ENCODE measurements at places on chromosomes 4 and X. TPM values are rescaled to one million over a fixed set of nuclear protein-coding genes. Genes with fewer than 3 reads are reported as not detected.

Gene ARHGEF38
- under 0.01 TPM for total RNA-seq

Gene DSPP
- total RNA-seq = 0.41 TPM

Gene AWAT2
- total RNA-seq = not detected

Gene RLIM
- total RNA-seq = 123 TPM

Gene ATP6AP2
- total RNA-seq = 106 TPM

DNA sequence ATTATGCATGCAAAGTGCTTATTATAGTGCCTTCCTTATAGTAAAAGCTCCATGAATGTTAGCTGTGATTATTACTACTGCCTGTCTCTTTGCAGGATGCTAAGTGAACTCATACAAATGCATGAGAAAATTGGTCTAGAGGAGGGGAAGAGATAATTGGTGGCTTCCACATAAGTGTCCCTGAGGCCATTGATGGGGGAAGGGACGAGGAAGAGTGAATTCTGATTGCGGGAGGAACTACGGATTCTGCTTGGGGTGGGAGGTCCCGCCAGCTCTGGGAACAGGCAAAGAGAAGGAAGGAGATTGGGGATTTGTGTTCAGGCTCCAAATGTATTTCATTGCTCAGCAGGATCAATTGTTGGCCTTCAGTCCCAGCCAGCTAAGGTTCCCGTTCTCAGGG is 11.6 kb upstream of the ARHGAP36 start:
- no peak for DNase-seq

DNA sequence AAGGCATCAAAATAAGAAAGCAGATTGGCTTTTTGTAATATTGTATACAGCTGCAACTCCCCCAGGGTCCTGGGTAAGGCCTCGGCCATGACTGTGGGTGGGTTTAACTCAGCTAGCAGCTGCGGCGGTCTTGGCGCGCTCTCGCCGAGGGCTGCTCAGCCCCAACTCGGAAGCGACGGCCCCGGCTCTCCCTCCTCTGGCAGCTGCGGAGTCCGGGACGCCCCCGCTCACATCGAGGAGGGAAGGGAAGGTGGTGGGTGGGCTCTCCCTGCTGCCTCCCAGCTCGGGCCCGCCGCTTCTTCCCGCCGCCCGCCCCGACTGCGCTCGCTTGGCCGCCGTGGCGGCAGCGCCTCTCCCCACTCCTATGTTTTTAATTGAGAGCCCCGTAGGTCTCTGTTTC is 51.2 kb downstream of the GPR50 start:
- DNase-seq = no peak

GRCh38 chr4:121977251-121978171 is 25.7 kb upstream of the TRPC3 start:
- DNase-seq = no peak

DNA sequence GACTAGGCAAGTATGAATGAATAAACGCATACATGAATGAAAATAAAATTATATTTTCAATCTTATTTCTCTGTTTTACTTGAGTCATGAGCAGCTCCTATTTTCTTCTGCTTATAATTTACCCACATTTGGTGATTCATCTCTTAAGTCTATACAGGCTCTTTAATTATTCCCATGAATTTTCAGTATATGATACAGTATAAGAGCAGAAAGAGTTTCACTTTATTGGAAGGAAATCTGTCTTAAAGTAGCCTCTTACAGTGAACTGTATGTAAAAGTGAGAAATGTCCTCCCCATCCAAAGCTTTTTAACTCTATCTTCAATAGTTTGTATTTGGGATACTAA is 50.8 kb downstream of the TMEM165 start:
- no peak for DNase-seq

DNA sequence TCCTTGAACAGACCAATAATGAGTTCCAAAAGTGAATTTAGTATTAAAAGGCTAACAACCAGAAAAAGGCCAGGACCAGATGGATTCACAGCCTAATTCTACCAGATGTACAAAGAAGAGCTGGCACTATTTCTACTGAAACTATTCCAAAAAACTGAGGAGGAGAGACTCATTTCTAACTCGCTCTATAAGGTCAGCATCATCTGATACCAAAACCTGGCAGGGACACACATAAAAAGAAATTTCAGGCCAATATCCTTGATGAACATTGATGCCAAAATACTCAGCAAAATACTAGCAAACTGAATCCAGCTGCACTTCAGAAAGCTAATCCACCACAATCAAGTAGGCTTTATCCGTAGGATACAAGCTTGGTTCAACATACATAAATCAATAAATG is 35.8 kb upstream of the USP46 start:
- DNase-seq = no peak

DNA sequence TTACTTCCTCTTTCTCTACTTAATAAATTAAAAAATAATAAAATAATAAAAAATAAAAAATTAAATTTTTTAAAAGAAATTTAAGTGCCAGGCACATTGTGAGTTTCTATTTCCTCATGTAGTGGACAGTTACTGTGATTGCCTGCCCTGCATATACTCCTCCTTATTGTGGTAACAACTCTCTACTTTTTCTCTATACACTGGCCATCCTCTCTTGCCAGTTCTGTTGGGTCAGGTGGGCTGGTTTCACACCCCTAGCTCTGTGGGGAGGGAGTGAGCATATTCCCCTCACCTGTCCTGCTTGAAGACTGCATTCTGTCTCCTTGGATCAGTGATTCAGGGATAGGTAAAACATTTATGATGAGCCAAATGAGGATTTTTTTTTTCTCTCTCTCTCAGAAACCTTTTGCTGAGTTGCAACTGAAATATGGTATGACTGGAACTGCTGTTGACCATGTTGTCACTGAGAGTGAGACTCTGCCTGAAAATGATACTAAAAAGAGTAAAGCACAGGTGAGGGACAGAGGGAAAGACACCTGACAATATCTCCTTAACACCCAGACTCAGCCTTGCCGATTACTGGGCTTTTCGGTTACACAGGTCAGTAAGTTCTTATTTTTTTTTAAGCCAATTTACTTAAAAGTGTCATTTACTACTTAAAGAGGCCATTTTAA is 37.2 kb downstream of the CXXC4 start:
- DNase-seq = no peak

GRCh38 chr4:38560768-38561558 is 103.0 kb upstream of the KLF3 start:
- no peak for DNase-seq

DNA sequence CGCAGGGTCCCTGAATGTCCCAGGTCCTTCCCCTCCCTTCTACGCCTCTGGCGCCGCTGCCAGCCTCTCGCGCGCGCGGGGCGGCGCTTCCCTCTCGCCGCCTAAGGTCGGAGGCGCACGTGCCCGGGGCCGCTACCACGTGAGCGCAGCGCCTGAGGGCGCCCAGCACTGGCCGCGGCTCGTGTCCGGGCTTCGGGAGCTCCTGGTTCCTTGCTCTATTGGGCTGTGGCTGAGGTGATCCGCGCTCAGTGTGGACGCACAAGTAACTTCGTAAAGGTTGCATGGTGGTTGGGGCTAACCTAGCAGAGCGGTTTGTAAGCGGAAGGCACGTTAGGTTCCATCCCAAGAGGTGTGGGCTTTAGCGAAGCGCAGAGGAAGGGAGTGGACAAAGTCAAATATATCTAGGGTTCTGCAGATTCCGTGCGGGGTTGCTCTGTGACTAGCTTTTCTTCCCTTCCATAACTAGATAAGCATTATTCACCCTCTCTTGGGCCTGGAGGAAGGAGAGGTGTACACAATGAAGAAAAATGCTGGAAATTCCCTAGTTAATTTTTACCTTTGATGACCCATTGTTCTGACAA is 1.8 kb downstream of the TLL1 start:
- no peak for DNase-seq

GRCh38 chr4:140584439-140584838 is 15.7 kb upstream of the UCP1 start:
- no peak for DNase-seq

DNA sequence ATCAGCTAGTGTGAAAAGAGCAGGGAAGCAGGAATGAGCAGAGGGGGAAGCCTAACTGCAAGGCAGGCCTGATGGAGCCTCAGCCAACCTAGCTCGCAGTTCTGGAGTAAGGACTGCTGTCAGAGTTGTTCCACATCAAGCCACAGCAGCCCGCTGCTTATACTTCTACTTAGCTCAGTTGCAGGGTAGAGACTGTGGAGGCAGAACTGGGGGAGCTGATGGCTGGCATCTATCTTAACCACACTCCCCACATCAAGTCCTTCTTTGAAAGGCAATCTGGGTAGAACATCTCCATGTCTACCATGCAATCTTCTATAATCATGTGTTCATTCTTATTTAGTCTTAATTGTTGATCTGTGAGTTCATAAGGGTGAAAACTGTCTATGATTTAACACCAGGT is 46.1 kb downstream of the DDX60 start:
- no peak for DNase-seq

DNA sequence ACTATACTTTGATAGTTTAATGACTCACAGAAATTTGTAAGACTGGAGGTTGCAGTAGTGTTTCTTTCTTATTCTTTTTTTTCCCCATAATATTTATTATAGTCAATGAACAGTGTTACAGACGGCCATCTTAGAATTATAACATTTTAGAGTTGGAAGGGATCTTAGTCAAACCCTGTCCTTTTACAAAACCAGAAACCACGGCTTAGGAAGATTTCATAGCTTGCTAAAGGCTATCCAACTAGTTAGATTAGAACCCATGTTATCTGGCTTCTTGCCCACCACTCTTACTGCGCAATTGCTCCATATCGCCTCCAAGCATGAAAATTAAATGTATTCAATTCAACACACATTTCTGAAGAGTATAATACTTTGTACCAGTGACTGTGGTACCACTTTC is 1.1 kb downstream of the XIAP start:
- no peak for DNase-seq

DNA sequence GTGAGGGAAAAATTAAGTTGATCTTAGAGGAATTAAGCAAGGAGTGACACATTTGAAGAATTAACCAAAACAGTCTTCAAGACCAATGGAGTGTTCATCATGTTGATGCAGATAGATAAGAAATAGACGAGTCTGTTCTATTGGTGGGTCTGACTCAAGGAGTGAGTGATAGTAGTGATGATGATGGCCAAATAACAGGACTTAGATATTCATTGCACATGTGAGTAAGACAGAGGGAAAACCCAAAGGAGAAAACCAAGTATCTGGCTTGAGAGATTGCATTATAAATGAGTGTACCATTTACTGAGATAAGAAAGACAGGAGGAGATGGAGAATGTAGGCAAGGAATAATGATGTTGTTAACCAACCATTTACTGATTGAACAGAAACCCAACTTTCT is 321.3 kb downstream of the ADGRL3 start:
- no peak for DNase-seq

DNA sequence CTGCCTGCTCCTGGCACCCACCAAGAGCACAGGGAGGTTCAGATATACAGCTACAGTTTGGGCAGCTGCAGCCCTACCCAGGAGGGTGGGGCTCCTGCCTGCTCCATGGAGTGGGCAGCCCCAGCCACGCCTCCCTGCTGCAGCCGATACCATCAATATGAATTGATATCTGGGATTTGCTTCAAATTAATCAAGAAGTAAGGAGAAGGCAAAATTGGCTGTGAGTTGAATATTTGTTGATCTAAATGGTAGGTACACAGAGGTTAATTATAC is 31.2 kb upstream of the ZNF280C start:
- DNase-seq = no peak

DNA sequence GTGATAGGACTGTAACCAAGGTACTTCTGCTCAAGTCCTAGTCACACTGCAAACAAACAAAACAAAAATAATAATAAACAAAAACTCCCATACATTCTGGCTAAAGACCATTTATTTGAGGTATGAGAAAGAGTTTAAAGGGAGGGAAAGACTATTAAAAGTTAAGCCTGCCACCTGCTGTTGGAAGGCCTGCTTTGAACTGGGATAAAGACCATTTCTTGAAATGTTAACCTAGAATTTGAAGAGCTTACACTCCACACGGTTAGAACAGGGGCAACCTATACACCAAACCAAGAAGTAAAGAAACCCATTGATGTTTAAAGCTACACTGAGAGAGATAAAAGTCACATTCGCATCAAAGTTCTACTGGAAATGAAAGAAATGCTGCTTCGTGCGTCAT is 548.7 kb upstream of the DIPK2B start:
- no peak for DNase-seq

GRCh38 chr4:107666134-107666533 is 53.9 kb downstream of the PAPSS1 start:
- DNase-seq = no peak

DNA sequence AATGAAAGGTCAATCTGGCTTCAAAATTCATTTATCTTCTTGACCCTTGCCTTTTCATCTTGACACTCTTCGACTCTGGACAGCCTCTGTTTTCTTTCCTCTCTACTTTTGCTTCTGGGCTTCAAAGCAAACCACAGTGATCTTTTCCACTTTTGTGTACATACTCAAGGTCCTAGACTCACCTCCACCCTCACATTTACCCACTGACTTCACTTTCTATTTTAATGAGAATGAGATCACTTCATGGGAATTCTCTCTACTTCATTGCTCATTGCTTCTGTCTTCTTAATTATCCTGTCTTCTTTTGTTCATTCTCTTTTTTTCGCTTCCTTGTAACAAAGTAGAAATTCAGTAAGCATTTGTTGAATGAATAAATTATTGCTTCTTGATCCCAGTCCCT is 330.1 kb upstream of the HAND2 start:
- DNase-seq = no peak

GRCh38 chrX:38898261-38898660 is 97.0 kb downstream of the MID1IP1 start:
- no peak for DNase-seq

DNA sequence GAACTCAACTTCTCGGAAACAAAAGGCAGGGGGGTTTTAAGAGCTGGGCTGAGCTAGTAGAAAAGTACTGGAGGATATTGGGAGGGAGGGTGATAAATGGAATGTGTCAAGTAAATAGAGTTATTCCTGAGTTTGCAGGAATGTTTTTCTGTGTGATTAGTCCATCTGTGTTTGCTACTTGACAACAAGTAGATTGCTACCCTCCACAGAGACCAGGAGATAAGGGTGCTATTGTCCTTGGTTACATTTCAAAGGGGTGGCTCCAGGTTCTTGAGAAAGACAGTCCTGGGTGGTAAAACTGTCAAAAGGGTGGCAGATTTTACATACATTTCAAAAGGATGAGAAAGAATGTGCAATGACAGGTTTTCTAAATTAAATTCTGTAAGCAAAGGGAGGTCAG is 181.2 kb upstream of the PPP3CA start:
- no peak for DNase-seq

GRCh38 chr4:96827086-96827485 is 987.2 kb downstream of the PDHA2 start:
- no peak for DNase-seq

DNA sequence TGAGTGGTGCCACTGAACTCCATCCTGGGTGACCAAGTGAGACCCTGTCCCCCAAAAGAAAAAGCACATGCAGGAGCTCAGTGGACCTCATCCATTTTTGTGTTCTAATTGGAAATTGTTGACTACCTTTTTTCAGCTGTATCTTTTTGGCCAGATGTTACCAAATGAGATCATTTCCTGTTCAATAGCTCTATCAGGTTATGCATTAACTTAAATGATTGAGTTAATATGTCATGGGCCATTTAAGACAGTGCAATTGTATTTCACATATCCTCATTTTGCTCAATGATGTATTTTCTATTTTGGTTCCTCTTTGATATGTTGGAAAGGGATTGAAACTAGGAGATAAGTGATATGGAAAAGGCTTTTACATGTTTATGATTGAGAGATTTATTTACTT is 26.2 kb upstream of the RHOH start:
- no peak for DNase-seq

- DNase-seq = no peak
These were observed 17.4 kb downstream of the ATP5ME start for GRCh38 chr4:656436-657337.
